SW480 (cell line): ENCODE measurements at places on chromosomes 16 and 17.
A peak's percentile ranks its signal among the peaks of the same experiment; 100 is the strongest.

DNA sequence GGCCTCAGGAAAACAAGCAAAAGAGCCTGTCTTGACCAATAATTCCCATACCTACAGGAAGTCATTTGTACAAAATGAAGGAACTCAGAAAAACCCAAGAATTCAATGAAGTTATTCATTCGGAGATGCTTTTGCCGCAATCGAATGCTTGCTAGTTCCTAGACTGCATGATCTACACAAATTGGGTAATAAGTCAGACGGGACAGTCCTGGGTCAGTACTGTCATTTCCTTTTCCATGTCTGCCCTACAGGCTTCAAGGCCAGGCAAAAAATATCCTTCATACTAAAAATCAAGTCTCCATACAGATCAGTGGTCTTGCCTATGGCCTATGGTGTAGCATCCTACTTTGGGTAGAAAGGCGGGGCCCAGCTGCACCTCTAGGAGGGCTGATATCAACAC, 71.4 kb downstream of the CFDP1 start:
- DNase-seq, result no peak

- peak; percentile 68 for DNase-seq
These were observed 14.0 kb upstream of the CYB5B start for GRCh38 chr16:69410219-69410990.

DNA sequence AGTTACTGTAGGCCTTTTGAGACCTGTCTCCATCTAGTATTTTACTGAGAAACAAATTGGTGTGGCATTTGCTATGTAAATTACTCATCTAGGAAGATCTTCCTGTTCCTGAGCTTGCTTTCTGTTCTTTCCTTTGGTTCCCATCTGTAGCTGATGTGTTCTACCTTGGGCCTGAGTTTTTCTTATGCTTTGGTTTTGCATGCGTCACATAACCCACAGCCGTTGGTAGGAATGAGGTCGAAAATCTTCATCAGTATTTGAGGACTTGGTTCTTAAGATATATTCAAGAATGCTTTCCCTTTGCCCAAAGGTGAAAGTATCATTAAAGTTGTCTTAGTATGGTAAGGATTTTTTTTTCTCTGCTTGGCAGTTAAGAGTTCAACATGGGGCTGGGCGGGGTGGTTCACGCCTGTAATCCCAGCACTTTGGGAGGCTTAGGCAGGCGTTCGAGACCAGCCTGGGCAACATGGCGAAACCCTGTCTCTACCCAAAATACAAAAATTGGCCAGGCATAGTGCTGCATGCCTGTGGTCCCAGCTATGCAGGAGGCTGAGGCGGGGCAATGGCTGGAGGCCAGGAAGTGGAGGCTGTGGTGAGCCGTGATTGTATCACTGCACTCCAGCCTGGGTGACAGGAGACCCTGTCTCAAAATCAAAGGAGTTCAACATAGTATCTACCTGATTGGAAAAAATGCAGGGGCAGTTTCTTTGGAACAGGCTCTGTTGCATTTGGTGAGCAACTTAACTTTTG, 28.8 kb downstream of the IST1 start:
- DNase-seq, result no peak

DNA sequence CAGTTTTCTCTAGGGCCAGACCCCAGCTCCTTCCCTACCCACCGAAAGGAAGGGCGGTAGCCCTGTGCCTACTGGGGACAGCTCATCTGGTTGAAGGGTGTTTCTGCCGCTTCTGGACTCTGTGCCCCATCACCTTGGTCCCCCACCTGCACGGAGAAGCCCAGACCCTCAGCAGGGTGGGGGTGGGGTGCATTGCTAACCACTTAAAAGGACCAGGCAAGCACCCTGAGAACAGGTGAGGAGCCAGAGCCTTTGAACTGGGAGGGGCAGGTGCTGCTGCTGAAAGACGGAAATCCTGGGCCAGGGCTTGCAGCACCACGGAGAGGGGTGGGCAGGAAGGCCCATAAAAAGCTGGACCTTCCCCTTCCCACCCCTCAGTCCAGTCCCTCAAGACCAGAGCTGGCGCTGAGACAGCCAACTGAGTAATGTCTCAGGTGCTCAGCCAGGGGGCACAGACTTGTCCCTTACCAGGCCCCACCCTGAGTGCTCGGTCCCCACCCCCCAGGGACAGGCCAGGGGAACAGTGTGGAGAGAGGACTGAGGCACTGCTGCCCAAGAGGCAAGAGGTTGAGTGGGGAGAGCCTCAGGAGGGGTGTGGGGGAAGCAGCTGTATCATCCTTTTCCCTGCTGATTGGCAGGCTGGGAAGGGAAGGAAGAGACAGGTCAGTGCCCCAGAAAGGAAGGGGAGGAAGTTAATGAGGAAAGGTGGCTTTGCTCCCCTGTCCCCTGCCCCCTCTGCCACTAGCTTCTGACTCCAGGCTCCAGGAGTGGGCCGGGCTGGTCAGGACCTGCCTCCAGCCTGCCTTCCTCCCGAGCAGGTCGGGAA, 10.9 kb upstream of the SP2 start:
- DNase-seq, result peak; percentile 66

GRCh38 chr17:32143527-32143870, 1.2 kb downstream of the RHOT1 start:
- no peak for DNase-seq

DNA sequence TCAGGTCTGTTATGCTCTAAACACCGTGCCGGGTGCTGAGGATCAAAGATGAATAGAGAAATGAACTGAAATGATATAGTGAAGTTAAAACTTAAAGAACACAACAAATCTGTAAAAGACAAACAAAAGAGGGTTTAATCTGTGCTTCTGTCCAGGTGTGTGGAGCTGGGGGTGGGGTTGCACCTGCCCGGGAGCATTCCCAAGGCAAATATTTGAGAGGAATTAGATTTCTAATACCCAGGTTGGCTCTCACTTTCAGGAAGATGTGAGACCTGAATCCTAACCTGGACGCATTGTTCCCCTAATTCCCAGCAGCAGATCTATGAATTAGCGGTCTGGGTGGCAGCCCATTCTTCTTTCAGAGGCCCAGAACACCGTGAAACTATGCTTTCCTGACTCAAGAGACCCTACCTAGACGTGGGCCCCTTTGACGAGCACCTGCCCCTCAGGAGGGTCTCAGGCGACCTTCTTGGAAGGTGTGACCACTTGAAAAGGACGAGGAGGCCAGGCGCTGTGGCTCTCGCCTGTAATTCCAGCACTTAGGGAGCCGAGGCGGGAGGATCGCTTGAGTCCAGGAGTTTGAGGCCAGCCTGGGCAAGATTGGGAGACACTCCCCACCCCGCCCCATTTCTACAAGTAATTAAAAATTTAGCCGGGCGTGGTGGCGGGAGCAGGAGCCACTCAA, 677 bp upstream of the RANGRF start:
- DNase-seq, result no peak

GRCh38 chr17:29659155-29659554, 36.4 kb upstream of the CORO6 start:
- no peak for DNase-seq

DNA sequence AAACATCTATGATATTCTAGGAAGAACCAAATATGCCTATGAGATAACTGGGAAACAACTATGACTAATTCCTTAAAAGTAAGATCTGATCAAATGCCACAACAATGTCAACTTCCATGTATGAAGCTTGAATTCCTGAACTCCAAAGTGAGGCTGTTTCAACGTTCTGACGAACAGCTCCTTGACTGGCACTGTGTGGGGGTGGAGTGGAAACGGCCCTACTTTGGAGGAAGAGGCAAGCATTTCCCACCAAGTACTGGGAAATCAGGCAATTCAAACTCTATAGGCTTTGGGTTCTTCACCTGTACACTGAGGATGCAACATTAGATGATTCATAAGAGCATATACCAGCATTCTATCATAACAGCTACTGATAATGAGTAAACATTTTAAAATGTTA, 187.2 kb downstream of the CDK5R1 start:
- DNase-seq, result no peak

DNA sequence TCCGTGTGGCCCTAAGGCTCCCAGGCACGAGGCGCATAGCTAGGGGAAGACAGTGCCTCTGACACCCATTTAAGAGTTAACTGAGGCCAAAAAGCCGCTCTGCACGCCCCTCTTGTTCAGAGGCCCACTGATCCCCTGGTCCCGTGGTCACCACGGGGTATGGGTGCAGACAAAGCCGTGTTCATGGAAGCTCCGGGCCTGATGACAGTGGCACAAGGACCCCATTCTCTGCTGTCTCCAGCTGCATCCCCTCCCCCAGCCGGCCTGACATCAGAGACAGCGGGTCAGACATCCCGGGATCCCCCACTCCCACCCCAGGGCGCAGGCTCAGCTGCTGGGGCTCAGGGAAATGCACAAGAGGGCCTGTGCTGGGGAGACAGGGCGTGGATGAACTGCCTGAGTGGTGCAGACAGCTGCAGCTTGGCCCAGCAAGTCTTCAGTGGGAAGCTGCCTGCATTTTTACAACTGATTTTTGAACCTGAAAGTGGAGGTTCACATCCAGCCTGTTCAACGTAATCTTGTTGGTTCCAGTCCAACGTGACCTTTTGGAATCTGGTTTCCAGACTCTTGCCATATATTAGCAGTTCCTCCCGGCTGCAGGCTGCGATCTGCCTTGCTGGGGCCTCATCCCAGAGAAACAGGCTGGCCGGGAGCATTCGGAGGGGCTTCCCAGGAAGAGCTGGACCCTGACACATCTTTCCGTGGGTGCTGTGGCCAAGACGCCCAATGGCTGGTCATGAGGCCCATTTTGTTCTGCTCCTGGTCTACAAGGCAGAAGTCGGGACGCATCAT, 9.7 kb upstream of the BAHCC1 start:
- DNase-seq, result no peak

- DNase-seq, result no peak
These were observed 3.6 kb upstream of the SLC6A4 start for GRCh38 chr17:30239089-30239462.

DNA sequence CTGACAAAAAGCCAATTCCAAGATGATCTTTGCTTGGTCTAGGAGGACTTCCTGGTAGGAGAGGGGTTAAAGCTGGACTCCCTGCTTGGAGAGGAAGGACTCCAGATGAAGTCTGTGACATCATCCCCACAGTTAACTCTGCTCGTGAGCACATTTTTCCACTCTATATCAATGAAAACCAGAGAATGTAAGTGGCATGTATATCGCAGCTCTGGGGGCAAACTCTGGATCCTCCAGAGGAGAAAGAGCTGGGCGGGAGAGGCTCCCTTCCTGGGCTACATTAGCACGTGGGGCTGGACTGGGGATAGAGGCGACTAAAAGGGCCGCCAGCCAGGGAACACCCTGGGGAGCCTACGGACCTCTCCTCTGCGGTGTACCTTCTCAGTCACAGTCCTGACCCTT, 34.1 kb downstream of the HIC1 start:
- no peak for DNase-seq

- DNase-seq, result no peak
These were observed 61.5 kb upstream of the B4GALNT2 start for GRCh38 chr17:49071106-49071505.

DNA sequence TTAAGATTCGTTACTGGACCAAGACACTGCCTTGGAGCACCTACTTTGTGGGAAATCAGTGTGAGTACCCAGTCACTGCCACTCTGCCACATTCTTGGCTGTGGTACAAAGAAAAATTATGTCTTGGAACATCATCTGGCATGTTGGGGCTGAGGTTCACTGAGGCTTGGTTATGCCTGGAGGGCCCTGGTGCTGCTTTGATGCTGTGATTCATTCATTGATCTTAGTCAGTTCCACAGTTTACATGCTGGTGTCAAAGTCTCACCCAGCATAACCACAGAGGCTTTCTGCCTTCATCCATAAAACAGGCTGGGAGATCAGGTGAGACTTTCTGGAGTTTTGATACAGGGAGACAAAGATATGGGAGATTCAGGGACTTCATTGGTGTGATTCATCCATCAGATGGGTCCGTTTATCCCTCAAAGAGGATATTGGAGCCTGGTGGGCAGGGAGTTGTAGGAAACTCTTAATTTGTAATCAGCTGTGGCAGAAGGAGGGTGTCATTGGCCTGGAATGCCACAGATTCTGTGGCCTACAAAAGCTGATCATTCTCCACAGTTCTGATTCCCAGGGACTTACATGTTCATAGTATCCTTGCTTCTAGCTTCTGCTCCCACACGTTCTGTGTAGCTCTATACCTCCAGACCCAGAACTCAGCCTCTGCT, 322.5 kb downstream of the PMP22 start:
- peak; percentile 49 for DNase-seq

- no peak for DNase-seq
These were observed 11.9 kb upstream of the CHMP6 start for GRCh38 chr17:80979547-80980378.

- DNase-seq, result peak; percentile 55
These were observed 79.6 kb upstream of the TEKT1 start for GRCh38 chr17:6910987-6911603.

DNA sequence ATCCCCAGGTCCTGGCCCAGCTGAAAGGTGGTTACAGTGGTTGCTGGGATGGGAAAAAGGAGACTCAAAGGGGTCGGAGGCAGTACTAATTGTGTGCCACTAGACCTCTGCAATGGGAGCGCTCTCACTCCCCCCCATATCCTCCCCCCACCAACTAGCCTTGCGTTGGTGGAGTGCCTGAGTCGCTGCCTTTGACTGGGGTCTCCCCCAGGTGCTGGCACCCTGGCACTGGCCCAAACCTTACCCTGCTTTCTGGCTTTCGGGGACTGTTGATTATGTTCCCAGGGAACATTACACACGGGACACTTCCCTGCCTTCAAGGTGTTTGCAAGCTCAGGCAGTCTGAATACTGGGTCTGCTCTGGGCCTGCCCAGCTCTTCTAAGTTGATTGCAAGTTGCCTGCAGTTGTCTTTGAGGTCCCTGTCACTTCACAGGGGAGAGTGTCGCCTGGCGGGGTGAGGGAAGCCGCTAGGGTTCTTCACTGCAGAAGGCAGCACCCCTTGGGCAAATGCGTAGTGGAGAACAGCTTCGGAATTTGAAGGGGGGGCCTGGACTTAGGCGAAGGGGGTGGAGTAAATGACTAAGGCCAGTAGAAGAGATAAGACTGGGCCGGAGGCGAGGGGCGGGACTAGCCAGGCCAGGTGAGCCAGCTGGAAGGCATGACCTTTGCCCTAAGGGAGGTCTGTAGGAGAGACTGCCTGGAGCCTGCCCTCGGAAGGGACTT, 98.0 kb downstream of the RAB11FIP4 start:
- DNase-seq, result no peak

- peak; percentile 30 for DNase-seq
These were observed 240.7 kb downstream of the MAP2K6 start for GRCh38 chr17:69654981-69655855.

GRCh38 chr16:3015865-3016521, 2.0 kb downstream of the CLDN6 start:
- DNase-seq, result no peak

- no peak for DNase-seq
These were observed 1237.1 kb upstream of the GOT2 start for GRCh38 chr16:59971264-59971663.

- DNase-seq, result no peak
These were observed 3.6 kb downstream of the CD19 start for GRCh38 chr16:28935346-28935745.
